ENCODE measurements at places on chromosomes 3 and 15.

GRCh38 chr3:126161309-126161708, 19.1 kb downstream of the ALDH1L1 start:
- DNase-seq, result no peak

GRCh38 chr3:195077611-195078540, 193.1 kb downstream of the XXYLT1 start:
- no peak for DNase-seq

GRCh38 chr3:196117809-196118208, 35.9 kb upstream of the TFRC start:
- DNase-seq, result no peak

DNA sequence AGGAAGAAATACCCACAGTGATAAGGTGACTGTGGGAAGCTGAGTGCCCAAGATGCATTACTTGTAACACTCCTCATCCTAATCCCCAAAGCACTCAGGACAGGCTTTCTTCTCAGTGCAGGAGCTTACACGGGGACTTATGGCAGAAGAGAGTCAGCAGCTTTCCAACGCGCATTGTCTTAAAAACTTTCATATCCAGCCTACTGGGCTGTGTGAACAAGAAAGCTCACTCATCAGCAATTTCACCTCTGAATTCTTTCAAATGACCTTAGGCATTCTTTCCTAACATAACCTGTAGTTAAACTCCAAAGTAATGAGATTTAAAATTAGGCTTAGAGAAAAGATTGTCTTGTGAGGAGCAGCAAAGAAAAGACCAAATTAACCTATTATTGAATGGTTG, 132.3 kb downstream of the KCNAB1 start:
- DNase-seq, result no peak

DNA sequence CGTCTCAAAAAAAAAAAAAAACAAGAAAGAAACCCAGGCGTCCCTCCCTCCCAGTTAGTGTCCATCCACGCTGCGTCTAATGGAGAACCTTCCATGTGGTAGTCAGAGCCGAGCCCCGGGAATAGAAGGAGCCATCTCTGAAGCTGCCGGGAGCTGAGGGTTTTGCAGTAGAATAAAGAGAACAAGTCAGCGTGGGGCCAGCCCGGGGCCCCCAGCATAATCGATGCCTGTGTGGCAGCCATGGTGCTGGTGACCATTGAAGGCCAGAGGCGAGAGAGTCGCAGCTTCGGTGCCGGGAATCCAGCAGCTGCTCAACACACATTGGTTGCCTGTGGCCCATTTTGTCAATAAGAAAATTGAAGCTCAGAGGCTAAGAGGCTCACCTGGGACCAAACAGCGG, 151.7 kb downstream of the CHSY1 start:
- DNase-seq, result no peak

DNA sequence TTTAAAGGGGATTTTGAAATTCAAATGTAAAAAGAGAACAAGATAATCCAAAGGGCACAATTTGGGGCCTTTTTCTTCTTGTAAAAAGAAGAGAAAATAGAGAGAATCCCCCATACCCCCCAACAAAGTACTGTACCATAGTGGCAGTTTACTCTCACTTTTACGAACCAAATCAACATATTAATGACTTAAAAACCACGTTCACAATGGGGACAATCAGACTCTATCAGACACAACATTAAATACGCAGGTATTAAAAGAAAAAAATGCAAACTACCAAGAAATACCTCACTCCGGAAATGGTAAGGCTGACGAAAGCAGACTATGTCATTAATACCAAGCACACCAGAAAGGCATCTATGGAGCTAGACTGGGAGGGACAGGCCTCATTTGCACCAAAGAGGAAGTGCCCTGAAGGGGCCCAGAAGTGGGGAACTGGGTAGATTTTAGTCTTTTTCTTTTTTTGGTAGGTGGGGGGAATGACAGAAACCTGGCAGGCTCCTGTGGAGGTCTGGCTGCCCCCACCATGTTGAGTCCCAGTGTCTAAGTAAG, 134.3 kb downstream of the TIGIT start:
- no peak for DNase-seq

DNA sequence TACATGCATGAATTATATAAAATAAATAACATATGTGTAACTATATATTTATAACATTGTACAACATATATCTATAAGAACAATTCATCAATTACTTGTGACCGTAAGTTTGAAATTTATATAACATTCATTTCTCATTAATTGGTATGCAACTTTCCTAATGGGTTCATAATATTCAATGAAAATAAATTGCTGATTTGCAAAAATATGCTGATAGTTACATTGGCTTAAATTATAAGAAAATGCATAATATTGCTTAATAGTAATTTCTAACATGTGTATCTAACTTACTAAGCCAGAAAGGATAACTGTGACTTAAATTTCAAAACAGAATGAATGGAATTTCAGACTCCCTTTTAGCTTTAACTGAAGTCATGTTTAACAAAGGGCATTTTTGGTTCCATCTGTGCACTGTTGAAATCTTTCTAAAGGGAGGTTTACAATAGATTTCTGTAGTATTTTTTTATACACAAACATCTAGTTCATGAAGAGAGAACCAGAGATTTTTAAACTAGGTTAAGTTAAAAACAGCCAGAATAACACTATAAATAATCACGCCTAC, 310.9 kb downstream of the TBC1D5 start:
- no peak for DNase-seq

GRCh38 chr3:104911376-104911775, 455.3 kb upstream of the ALCAM start:
- DNase-seq, result no peak

DNA sequence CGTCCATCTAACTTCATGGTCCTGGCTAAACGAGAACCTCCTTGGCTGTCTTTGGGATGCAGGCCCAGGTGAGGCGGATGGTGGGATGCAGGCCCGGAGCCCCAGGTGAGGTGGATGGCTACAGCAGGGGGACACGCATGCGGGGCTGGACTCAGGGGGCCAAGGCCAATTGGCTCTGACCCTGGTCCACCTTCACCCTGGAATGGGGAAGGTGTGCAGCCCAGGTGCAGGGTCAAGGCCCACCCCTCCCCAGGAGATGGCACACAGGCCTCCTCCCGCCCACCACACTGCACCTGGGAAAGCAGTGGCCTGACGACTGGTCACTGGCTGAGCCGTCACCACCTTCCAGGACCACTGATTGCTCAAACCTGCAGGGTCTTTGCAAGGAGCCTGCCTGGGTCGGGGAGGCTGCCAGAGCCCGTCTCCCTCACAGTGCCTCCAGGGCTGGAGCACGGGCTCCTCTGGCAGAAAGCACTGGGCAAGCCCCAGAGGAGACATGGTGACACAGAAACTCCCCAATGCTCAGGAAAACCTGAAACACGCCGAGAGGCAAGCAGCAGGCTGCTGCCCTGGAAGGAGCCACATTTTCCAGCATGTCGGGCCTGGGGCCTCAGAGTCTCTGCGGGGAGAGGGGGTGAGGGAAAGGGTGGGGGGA, 159.6 kb downstream of the LRRK1 start:
- DNase-seq, result no peak

- DNase-seq, result no peak
Observed at GRCh38 chr3:76566211-76566534, 473.7 kb upstream of the ROBO2 start.

DNA sequence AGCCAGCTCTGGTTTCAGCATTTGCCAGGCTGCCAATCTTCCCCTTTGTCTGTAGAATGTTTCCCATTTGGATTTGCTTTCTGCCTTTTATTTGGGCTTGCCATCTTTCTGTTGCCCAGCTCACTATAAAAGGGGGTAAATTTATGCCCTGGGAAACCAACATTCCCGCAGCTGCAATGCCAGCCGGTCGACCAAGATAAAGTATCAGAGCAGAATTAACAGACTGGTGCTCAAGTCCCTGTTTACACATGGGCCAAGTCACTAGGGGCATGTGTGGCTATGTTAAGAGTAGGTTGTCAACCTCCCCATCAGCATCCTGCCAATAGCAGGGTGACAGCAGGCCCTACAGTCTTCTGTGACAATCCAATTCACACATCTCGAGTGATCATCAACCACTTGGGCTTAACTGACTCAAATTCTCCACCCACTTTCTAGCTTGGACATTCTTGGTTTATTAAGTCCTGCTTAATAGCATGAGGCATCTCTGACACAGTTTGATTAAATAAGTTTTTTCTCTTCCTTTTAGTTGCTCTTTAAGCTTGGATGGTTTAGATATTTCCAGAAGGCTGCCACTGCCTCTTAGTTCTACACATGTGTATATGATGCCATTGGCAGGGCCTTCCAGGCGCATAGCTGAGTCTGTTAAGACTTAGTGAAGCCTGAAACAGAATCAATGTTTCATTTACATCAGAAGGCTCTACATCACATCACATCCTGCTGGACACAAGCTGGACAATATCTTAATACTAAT, 24.1 kb upstream of the VEPH1 start:
- no peak for DNase-seq

GRCh38 chr15:68285259-68285980, 7.9 kb downstream of the FEM1B start:
- DNase-seq, result no peak

DNA sequence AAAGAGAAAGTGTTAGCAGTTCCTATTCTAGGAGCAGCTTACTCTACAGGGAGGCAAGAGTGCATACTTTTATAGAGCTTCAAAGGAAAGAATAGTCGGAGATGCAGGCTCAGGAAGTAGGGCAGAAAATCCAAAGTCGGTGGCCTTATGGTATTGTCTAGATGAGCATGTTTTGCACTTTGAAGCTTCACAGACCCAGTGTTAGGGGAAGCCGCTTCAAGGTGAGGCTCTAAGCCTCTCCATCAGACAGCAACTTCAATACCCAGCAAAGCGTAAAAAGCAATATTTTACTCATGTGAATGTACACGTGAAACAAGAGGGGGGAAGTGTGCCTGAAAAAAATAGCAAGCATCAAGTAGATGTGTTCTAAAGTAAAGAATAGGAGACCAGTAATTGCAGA, 125.6 kb upstream of the RASGRP1 start:
- DNase-seq, result no peak

- no peak for DNase-seq
Observed at GRCh38 chr3:72329354-72329753, 518.9 kb downstream of the SHQ1 start.
